ENCODE measurements at places on chromosomes 3 and 15.

GRCh38 chr3:52090131-52090932 lies 34.0 kb upstream of the DUSP7 start:
- DNase-seq = peak; percentile 96

- DNase-seq = peak; percentile 71
Observed at GRCh38 chr3:159126261-159127020, 324.6 kb downstream of the MFSD1 start.

- DNase-seq = no peak
Observed at GRCh38 chr3:5442106-5442785, 254.7 kb downstream of the EDEM1 start.

GRCh38 chr3:174097686-174098085 lies 700.1 kb downstream of the NLGN1 start:
- no peak for DNase-seq

DNA sequence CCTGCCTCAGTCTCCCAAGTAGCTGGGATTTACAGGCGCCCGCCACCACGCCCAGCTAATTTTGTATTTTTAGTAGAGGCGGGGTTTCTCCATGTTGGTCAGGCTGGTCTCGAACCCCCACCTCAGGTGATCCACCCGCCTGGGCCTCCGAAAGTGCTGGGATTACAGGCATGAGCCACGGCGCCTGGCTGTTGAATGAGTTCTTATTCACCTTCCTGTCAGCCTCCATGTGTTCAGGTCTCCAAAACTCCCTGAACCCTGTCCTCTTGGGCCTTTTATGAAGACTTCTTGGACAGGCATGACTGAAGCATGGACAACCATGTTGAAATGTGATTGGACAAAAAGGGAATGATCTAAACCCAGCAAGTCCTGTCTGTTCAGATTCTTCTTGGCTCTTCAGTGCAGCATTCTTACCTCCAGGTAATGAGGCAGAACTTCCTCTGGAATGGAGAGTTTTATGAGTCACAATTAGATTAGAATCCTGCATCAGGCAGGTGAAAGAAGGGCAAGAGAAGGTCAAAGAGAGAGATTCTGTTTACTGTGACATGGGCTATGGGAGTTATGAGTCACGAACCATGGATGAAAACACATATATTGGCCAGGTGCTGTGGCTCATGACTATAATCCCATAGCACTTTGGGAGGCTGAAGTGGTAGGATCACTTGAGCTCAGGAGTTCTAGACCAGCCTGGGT lies 23.1 kb upstream of the EIF4A2 start:
- no peak for DNase-seq

GRCh38 chr3:178277605-178278004 lies 258.6 kb upstream of the KCNMB2 start:
- no peak for DNase-seq

DNA sequence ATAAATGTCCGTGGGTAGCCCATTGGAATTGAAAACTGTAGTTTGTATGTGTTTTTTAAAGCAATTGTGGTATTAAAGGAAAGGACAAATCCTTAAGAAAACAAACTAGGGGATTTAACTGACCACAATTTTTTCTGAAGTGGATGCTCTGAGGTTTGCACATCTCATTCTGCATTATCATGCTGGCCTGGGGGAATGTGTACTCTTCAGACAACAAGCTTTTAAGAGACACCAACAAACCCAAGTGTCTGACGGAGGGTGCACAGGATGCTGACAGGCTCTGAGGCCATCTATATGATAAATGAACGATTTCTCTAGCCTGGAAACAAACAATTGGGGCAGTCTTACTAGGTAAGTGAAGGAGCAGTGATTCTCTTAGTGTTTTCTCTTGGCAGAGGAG lies 9.1 kb downstream of the LINS1 start:
- DNase-seq = no peak

DNA sequence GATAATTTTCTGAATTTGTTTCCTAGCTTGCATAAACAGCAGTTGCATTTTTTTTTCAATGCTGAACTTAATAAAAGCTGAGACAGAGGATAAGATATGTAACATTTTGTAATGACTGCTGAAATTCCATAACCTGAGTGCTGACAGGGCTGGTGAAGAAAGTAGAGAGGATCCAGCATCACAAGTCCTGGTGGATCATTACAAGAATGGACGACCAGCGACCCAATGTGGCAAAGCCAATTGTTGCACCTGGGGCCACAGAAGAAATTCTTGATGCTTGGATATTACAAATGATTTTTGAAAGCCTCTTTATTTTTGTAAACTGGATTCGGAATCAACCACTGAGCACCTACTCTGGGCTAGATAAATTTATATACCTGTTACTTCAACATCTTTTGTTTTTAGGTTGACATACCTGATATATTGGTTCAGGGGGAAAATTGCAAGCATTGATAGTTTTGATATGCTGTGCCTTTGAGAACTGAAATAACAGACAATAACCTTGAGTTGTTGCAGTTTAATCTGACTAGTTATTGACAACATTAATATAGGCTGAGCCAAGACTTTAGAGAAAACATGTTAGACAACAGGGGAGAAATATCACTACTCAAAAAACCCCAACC lies 3.9 kb upstream of the ACTL6A start:
- peak; percentile 73 for DNase-seq

DNA sequence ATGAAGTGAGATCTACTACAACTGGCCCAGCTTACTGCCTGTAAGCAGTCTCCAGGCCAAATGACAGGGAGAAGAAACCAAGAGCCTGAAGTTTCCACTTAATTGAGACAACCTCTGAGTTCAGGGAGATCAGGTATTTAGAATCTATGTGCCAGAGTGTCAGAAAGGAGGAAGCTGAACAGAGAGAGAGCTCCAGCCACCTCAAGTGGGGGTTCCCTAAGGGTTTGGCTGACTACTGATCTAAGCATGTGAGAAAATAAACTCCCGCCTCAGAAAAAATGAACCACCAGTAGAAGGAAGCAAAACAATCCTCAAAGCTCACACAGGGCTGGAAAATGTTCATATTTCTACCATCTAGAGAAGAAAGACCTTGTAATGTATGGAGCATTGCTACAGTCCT lies 25.0 kb downstream of the ADAM10 start:
- peak; percentile 57 for DNase-seq

GRCh38 chr15:39442898-39443297 lies 138.0 kb upstream of the THBS1 start:
- DNase-seq = no peak

GRCh38 chr15:100831467-100831866 lies 48.2 kb upstream of the ALDH1A3 start:
- DNase-seq = no peak

- DNase-seq = no peak
Observed at GRCh38 chr15:76994971-76995945, at the start of gene PSTPIP1. Gene PSTPIP1, plus strand, starts transcription at chr15:76995126. Its CDS starts 448 bp downstream, at chr15:76995574.

GRCh38 chr15:95840004-95840403 lies 490.5 kb upstream of the NR2F2 start:
- peak; percentile 90 for DNase-seq

DNA sequence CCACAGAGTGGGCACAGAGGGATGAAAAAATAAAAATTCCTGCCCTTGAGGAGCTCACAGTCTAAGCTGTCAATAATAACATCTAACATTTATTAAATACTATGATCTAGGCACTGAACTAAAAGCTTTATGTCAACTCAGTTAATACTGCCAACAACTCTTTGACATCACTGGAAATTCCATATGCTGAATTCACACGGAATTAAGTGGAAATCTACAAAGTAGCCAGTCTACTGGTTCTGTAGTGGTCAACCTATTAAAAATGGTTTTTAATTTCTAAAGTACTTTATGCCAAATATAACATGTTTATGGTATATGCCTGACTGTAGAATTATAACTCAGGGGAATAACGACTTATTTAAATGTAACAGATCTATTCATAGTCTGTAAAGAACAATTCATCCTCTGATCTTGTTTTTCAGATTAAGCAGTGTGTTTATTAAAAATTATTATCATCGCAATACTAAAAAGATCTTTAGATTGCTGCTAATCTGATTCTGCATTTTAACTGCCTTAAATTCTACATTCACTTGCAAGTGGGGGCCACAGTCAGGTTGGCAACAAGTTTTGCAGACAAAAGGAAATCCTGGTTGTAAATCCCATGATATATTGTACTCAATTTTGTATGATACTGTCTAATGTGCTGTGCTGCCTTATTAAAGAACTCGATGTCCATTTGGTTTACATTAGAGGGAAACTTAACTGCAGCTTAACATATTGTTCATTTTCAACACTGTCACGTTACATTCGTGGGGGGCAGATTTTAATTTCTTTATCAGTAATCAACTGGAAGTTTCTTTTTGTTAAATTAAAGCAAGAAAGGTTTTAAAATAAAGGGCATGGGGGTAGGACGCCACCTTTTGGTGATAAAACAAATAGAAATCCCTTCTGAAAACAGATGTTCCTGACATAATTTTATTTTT lies 2.6 kb upstream of the FOXP1 start:
- DNase-seq = peak; percentile 64

GRCh38 chr3:71075494-71075893 lies 508.0 kb downstream of the FOXP1 start:
- DNase-seq = no peak

GRCh38 chr3:20510396-20510795 lies 324.4 kb upstream of the SGO1 start:
- DNase-seq = no peak

DNA sequence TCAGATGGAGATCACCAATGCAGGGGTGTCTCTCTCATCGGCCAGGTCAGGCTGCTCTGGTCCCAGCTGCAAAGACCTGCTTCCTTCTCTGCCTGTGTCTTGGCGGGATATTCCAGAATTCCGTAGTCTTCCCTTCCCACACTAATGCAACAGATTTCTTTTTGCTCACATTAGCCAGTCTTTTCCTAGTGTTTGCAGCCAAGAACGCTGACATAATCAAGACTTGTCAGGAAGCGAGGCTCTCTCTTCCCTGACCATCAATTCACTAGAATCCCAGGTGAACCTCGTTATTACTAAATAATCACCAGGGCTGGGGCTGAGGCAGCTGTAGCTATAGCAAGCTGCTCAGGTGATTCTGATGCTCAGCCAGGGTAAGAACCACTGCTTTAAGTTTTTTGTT lies 43.2 kb upstream of the ACKR4 start:
- DNase-seq = no peak

DNA sequence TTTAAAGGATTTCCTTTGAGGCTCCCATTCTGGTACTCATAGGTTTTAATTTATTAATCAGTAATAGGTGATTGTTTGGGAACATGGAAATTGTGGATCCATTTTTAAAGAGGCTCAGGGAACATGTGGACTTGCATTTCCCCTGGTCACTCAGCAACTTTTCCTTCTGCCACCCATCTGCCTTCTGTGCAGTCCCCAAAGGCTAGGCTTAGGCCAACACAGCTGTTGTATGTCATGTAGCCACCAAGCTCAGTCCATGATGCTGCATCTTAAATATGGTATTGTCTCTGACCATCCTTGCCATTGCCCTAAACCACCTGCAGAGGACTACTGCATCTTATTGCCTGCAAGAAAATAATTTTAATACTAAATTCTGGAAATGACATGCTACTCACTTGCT lies 416.7 kb upstream of the SEMA6D start:
- DNase-seq = no peak

DNA sequence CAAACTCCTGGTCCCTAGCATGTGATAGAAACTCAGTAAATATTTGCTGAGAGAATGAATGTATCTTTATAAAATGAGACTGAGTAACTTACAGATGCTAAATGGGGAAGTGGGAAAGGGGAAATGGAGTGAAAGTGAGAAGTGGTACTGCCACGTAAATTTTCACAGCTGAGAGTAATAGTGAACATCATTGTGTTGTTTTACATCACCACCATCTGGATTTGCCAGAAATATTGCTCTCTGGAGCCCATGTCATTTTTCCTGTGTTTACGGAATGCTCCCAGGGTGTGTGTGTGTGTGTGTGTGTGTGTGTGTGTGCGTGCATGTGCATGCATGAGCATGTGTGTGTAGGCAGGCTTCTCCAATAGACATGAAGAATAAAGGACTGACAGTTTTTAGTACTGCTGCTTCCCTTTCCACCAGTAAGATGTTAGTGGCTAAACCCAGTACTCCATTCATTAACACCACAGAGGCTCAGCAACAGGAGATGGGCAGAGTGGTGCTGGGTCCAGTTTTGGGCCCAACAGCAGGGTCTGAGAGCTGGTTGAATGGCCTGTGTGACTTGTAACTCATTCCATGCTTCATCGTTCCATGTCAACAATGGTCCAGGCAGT lies 57.3 kb downstream of the DIPK2A start:
- no peak for DNase-seq

GRCh38 chr15:65363306-65363705 lies 14.5 kb downstream of the IGDCC3 start:
- DNase-seq = no peak

DNA sequence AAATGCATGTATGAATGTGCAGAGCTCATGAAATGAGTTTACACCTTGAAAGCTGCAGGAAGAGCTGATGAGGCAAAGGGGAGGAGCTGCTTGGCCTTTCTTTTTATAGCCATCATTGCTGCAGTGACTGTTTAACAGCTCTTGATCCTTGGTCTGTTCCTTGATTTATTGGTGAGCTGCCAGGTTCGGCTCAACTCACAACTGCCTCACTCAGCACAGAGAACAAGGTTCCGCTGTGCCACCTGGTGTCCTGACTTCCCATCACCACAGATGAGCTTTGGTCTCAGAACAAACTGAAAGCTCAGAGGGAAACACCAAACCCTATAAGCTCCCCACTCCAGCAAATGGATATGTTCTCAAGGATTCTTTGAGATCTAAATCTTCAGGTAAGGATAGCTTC lies 626.1 kb downstream of the MAGI1 start:
- DNase-seq = no peak

GRCh38 chr15:25789211-25789610 lies 73.9 kb downstream of the ATP10A start:
- peak; percentile 44 for DNase-seq

GRCh38 chr3:152258448-152259393 lies 10.0 kb upstream of the MBNL1 start:
- peak; percentile 96 for DNase-seq

DNA sequence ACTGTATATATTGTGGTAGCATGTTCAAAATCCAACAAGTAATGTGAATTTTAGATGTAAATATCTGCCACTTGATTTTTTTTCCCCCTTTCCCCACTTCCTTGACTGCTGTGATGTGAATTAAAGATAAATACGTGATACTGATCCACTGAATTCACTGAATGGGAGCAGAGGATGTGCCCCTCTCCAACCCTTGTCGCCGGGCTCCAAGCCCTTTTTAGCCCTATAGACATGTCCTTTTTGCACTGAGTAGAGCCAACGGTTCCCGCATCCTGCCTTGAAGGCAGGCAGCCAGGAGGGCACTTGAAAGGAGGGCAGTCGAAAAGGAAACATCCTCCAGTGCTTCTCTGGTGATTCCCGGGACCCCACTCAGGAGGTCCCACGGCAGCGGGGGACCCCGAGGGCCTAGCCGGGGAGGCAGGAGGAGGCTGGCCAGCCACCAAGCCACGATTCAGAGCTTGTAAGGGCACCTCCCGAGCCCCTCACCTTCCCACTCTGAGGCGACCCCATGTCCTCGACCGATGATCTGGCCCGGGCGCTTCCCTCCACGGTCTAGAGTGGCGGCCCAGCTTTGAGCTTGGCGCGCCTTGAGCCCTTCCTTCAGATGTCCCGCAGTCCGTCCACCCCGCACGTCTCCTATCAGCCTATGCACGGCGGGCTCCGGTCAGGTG lies 901 bp upstream of the MANF start:
- no peak for DNase-seq

Measured in fibroblast of skin of right quadriceps (primary cell).